ENCODE measurements at places on chromosomes 6 and 20.

DNA sequence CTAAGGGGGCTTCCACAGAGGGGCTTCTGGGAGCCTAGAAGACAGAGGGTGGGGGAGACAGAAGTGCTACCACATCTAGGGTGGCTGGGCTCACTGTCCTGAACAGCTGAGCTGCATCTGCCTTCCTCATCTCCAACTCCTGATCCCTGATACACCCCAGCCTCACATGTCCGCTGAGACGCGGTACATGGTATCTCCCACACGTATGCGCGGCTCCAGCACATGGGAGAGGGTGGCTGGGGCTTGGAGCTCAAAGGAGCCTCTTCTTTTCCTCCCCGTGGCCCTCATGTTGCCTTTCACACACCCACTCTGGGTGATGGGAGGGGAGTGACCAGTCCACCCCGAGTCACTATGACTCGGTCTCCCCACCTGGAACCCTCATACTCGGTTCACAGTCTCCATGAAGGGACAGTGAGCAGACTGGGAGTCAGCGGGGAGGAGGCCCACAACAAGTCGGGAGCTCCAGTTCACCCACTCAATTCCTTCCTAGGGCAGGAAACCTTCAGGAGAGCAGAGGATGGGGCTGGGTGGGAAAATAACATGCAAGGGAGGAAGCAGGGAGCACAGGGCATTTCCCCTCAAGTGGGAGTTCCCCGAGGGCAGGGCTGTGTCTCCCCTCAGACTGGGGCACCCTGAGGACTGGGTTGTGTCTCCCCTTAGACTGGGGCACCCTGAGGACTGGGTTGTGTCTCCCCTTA is 61.7 kb downstream of the MRPL14 start:
- no peak for DNase-seq

DNA sequence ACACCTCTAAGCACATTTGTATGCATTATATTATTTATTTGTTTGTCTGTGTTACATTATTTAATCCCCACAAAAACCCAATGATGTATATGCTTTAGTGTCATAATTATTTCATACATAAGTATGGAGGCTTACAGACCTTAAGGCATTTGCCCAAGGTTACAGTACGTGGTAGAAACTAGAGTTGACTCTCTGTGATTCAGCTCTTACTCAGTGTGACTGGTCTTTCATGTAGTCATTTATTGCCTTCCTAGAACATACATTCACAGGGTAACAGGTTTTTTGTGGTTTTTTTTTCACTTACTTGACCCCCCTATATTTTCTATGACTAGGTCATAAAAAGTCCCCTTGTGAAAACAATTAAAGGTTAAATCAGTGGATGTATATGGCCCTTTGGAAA is 566.8 kb downstream of the TFAP2A start:
- no peak for DNase-seq

DNA sequence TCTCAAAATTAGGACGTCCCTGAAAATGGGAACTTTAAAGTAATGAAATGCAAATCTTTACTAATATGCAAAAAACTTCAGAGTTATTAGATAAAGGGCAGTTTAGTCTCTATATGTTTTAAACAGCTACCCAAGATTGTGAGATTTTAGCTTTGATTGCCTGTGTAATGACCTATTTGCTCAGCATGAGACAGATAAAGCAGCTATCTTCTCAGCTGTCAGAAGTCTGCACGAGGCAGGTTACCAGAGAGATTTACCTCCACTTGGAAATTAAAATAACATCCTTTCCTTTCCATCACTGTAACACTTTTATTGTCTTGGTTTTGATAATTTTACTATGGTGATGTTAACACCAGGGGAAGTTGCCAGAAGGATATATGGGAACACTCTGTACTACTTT is 436.6 kb upstream of the OPRM1 start:
- no peak for DNase-seq

GRCh38 chr20:43567477-43567876 is 8.7 kb downstream of the SGK2 start:
- no peak for DNase-seq

GRCh38 chr20:9134346-9134745 is 65.5 kb downstream of the PLCB4 start:
- DNase-seq = no peak

- DNase-seq = no peak
Observed at GRCh38 chr20:20513720-20514119, 145.8 kb downstream of the INSM1 start.

GRCh38 chr6:100719883-100720682 is 161.0 kb downstream of the ASCC3 start:
- no peak for DNase-seq

DNA sequence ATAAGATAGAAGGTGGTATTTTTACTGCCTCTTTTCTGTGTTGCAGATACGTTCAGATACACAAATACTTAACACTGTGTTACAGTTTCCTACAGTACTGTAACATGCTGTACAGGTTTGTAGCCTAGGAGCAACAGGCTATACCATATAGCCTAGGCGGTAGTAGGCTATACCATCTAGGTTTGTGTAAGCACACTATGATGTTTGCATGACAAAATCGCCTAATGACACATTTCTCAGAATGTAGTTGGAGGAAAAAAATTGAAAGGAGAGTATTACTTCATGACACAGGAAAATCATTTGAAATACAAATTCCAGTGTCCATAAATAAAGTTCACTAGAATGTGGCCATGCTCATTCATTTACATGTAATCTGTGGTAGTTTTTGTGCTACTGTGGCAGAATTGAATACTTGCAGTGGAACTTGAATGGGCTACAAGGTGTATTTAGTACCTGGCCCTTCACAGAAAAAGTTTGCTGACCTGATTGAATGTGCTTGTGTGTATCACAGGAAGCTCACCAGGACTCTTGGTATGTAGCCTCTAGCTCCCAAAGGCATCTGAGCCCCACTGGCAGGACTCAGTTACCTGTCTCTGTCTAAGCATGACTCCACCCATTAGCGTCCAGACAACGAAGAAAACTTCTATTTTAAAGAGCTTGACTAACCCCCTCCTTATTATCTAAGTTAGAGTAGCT is 18.8 kb downstream of the TOP1 start:
- DNase-seq = no peak

- no peak for DNase-seq
Observed at GRCh38 chr6:2818593-2818992, 23.1 kb downstream of the SERPINB1 start.

GRCh38 chr6:37819802-37820717 is 533 bp downstream of the ZFAND3 start:
- peak; percentile 42 for DNase-seq

DNA sequence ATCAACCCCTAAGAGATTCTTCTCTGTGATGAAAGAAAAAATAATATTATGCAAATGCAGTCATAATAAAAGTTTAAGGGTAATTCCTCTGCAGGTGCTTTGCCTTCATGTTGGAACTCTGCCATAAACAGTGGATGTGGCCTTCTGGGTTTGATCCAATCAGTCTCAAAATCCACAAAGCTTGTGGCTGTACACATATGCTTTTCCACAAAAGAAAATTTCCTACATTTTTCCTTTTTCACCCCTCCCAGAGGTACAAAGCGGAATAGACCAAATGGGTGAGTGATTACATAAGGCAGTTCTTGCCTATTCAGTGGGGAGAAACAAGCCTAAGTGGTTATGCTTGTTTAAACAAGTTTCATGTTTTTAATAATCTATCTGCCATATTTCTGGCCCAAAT is 16.7 kb downstream of the CALHM5 start:
- DNase-seq = no peak

DNA sequence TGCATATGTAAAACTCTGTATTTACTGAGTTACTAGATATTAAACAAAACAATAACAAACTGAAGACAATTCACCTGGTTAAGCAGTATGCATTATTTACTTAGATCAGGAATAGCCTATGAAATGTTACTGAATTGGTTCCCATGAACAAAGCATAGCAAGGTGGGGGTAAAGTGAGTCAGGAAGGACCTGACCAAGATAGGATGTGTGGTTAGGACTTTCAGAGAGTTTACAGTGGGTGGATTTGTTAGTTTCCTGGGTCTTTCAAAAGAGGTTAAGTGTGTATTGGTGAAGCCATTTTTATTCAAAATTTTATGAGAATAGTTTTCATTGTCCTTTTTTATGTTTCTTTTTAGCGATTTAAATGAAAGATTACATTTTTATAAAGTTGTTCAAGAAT is 32.9 kb downstream of the TBPL1 start:
- no peak for DNase-seq

DNA sequence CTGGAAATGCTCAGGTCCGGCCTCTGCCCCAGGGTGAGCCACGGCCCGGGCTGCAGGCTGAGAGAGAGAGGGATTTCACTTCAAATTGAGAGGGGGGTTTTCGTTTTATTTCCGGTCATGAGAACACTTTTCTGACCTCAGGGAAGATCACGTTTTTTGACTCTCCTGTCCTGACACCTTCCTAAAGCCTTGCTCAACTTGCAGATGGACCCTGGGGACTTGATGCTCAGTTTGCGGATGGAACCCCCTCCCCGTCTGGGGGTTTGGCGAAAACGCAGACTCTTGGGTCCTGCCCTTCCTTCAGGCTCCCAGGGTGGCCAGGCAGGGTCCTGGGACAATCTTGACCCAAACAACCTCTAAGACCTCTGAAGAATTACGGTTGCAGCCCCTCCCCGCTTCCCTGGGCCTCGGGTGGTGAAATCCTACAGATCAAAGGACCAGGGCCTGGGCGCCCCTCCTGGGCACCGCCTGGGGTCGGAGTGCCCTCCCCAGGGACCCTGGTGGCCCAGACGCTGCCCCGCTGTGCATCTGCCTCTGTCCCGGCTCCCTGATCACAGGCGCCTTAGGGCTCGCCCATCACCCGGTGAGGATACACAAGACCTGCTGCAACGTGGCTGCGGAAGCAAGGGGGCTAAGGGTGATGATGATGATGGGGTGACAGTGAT is 148.2 kb downstream of the ERMARD start:
- no peak for DNase-seq

DNA sequence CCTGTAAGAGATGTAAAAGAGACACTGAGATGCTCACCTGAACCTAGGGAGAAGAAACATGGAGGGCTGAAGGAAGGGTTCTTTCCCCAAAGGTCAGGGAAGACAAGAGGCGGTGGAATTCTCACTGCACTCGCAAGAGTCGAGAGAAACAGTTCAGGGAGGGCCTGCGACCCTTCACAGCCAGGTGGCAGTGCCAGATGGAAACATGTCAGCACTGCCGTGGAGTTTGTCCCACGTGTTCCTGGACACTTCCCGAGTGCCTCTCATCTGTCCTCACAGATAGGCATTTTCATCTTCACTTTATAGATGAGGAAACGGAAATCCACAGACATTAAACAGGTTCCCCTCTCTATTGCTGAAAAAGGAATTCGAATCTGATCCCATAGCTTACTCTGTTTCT is 70.4 kb upstream of the SYNJ2 start:
- no peak for DNase-seq

GRCh38 chr6:139600343-139600742 is 225.9 kb upstream of the CITED2 start:
- DNase-seq = no peak

GRCh38 chr20:2350606-2351005 is 30.1 kb upstream of the TGM6 start:
- DNase-seq = no peak

DNA sequence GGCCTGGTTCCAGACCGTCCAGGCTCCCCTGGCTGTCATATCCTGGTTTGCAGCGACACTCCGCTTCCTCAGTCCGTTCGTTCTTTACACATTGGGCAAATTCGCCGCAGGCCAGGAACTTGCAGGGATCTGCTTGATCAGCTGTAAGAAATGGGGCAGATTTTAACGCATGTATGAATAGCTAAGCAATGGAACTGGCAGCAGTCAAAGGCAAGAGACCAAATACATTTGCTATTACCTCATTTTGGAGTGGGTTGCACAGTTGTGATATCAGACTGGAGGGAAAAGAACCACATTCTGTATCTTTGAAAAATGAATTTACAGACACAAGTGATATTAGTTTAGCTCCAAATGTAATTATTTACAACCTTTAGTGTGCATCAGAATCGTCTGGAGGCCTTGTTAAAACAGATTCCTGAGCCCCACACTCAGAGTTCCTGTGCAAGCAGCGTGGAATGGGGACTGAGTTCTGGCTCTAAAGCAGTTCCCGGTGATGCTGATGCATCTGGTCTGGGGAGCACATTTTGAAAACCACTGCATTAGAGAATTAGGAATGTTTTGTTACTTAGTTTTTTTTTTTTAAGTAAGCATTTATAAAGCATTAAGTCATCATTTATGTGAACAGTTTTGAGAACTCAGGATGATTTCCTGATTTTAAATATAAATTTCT is 141.3 kb downstream of the IMPG1 start:
- no peak for DNase-seq

DNA sequence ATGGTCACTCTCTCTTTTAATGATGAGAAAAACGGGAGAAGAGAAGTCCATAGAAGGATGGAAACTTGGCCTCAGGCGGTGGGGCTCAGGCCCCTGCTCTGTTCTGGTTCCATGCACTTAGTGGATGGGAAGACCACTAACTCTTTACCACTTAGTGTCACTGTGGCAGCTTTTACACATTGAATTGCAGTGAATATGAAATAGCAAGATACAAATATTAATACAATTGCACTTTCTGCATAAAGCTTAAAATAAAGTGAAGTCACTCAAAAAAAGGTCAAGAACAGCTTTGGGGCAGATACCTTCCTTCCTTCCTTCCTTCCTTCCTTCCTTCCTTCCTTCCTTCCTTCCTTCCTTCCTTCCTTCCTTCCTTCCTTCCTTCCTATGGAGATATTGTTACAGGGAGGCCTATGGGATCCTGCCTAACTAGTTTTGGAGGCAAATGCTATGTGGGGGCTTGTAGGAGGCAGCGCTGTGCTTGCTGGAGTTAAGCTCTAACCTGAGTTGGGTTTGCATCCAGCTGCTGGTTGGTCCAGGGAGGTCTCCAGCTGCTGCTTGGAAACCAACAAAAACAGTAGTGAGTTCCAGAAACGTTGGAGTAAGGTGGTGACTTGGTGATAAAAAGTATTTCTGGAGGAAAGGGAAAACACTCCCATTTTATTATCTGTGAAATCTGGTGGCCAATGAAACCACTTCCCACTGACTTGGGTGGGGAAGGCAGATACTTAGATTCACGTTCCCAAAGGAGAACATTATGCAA is 62.3 kb upstream of the NKX2-2 start:
- no peak for DNase-seq

- no peak for DNase-seq
Observed at GRCh38 chr20:52975029-52975732, 3.0 kb downstream of the TSHZ2 start.

Measured in activated T-cell treated with anti-CD3 and anti-CD28 coated beads for 48 hours (primary cell).